ENCODE measurements at places on chromosomes 1 and 21.

DNA sequence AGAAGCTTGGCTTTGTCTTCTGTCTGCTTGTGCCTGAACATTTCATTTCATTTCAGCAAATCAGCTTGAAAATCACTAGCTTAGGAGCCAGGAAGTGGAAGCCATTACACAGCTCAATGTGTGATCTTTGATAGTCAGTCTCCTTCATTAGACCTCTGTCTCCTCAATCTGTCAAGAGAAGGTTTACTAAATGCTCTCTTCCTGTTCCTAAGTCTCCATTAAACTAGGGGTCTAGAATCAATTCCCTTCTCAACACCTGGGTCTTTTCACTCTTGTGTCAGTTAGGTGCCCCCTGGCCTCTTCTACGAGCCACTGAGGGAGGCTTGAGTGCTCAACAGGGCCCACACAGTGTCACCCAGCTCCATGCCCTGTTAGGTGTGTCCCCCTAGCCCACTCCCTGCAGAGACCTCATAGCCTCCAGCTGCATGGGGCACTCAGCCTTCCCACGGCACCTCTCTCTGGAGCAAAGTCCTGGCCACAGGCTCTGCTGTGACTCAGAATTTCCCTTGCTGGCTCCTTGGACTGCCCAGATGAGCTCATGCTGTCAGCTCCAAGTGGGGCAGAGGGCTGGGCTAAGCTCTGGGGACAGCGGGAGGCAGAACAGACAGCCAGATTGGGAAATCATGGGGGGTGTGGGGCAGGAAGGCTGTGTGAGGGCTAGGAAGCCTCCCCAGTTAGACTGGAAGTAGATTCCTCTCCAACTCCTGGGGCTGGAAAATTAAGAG lies 115.7 kb upstream of the IPO9 start:
- DNase-seq = peak; percentile 63

DNA sequence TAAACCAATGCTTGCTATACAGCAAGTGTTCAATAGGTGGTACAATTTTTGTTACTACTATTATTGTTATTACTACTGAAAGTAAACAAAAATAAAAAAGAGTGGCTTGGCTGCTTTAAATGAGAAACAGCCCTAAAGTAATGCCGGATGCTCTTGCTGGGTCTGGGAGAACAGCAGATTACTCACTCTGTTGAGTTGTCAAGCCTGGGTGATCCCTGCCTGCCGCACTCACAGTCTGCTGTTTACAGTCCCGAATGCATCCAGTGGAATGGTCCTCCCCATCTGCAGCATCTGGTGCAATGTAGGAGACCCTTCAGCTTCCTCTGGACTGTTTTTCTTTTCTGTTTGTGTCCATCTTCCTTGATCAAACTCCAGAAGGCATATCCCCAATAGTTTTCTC lies 102.7 kb upstream of the IVNS1ABP start:
- DNase-seq = no peak

GRCh38 chr1:112544011-112544688 lies 35.4 kb downstream of the WNT2B start:
- DNase-seq = no peak

GRCh38 chr1:45979074-45979777 lies 153.2 kb downstream of the PIK3R3 start:
- peak; percentile 94 for DNase-seq

GRCh38 chr1:21703318-21703963 lies 34.3 kb upstream of the RAP1GAP start:
- DNase-seq = peak; percentile 31

DNA sequence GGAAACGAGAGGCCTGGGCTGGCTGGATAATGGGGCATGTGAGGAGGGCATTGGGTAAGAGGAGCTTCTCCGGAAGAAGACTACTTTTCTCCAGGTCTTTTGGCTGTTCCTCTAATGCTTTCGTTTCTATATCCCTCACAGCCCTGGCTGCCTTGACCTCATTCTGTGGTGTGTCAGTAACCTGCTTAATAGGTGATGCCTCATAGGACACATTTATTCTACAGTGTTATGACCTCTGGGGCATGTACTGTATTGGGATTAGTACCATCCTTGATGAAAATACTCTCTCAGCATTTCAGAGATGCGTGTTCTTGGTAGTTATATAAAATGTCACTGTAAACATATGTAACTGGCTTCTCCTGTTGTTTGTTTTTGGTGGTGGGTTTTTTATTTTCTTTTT lies 40.1 kb downstream of the PGM1 start:
- no peak for DNase-seq

DNA sequence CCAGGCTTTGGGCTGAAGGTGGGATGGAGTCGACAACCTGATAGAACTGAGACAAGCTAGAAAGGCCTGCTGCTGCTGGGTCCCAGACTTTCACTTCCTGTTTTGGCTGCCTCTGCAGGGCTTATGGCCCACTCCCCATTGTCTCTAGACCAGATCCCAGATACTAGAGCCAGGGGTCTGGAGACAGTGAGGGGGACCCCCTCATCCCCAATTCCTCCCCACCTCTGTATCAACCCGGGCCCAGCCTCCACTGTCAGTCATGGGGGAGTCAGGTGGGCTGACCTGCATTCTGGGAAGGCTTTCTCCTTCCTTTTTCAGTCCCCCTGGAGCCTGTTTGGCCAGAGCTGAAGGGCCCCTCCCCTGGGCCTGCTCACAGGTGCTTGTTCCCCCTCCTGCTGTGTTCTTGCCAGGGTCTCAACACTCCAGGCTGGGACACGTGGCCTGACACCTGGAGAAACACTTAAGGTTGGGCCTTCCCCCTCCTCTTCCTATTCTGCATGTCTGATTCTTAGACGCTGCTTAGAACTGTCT lies 18.0 kb upstream of the ETV3L start:
- DNase-seq = no peak

- peak; percentile 82 for DNase-seq
Measured at GRCh38 chr1:22257290-22258275, 114.7 kb upstream of the WNT4 start.

- peak; percentile 99 for DNase-seq
Measured at GRCh38 chr1:160169553-160170399, 18.4 kb downstream of the ATP1A4 start.

- peak; percentile 14 for DNase-seq
Measured at GRCh38 chr1:151799179-151800022, 5.8 kb downstream of the LINGO4 start.

DNA sequence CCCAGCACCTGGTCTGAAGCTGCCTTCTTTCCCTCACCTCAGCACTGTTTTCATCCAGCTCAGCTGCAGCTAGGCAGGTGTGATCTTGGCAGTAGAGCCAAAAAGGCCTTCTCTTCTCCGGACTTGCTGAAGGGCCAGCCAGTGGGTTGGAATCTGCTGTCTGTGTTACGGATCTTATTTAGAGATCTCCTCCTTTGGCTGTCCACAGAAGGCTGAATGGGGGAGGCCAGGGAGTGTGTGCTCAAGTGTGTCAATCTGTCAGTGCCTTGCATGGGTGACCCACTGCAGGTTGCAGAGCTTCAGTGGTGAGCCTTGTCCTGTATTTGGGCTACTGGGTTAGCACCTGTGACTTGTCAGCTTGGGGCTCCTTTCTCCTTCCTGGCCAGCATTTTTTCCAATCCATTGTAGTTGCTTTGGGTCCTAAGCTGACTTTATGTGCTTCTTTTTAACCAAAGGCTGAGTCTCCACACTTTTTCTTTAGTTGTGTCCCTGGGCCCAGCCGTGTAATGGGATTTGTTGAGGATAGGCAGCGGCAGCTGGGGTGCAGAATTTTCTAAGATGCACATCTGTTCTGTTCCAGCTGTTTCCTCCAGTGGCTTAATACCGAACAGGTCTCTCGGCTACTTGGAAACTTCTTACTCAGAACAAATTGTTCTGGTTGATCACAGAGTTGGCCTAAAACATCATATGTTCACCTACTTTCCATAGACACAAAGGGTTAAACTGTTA lies 126.8 kb downstream of the PEX14 start:
- DNase-seq = no peak

DNA sequence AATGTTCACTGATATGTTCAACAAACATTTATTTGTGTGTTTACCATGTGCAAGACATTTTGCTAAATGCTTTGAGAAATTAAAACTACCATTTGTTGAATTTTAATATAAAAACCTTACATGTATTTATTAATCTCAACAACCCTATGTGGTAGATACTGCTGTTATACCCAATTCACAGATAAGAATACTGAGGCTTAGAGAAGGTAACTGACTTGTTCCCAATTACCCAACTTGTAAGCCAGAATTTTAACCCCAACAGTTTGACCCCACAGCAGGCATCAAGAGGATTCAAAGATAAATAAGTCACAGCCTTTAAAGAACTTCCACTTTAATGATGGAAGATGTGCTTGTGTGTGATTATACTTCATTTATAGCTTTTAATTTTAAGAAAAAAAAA lies 3.7 kb downstream of the DNAJC8 start:
- no peak for DNase-seq

DNA sequence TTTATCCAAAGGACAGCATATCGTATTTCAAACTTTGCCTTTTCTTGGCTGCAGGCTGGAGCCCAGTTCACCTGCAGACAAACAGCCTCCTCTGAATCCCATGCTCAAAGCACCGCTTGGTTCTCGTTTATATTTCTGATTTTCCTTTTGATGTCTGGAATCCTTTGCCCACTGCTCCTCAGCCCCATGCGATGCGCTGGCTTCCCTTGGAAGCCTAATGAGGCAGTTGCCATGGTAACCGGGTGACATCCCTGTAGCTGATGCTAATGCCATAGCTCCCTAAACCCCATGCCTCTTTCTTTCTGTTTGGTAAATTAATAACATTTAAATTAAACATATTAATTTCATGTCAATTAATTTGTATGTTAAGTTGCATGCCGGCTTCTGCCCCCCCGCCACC lies 327.1 kb downstream of the PRDM2 start:
- peak; percentile 1 for DNase-seq

DNA sequence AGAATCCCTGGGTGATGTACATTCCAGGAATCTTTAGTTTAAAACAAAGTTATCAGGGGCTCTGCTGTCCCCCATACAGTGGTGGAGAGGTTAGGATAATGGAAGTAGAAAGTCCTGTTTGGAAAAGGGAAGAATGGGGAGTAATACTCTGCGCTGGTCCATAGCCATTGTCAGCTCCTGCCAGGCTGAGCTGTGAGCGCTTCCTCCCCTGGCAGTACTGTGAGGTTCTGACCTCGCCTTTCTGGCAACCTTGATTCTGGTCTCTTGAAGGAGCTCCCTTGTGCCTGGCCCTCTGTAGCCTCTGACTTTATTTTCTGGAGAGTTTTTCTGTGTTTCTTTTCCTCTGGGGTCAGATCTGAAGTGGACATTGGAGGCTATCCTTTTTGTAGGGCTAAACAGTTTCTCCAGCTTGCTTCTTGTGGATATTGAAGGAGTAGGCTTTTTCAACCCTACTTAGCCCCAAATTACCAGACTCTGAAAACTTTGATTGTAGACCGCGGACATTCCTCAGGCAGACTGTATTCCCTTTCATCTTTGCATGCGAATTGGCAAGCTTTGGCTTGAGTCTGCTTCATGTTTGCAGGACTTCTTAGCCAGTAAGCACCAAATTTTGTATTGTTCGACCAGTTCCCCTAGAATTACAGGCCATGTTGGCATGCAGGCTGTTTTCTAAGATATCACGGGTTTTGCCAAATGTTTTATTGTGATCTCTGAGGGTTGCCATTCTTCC lies 13.8 kb downstream of the UBE4B start:
- DNase-seq = no peak

DNA sequence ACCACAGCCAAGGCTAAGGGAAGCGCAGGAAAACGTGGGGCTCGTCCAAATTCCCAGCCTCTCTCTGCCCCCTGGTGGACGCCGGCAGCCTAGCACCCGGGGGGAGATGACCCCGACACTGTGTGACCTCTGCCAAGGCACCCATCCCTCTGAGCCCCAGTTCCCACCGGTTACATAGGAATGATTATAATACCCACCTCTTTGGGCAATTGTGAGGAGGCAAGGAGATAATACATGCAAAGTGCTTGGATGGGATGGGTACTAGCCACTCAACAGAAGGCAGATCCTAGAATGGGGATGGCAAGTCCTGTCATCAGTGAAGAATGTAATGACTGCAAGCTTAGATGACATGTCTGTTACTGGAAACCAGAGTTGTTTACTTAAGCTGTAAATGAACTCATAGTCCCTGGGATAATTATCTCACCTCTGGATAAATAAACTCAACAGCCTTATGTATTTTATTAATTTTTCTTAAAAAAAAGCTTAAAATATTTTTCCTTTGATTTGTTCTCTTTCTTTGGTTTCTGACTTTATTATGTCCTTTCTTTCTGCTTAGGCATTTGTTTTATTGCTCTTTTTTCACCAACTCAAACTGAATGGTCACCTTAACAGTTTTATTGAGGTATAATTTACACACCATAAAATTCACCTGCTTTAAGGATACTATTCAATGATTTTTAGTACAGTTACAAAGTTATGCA lies 11.3 kb upstream of the BMP8B start:
- DNase-seq = peak; percentile 64
